ENCODE measurements at places on chromosomes 13 and 19. TPM values are rescaled to one million over a fixed set of nuclear protein-coding genes. Genes with fewer than 3 reads are reported as not detected.

The MUC16 gene
- not detected for total RNA-seq

The PSG2 gene
- total RNA-seq, result not detected

The KLK11 gene
- total RNA-seq, result not detected

The FBXO17 gene
- 12.2 TPM for total RNA-seq

The ADGRE2 gene
- total RNA-seq, result 0.10 TPM

The MFSD12 gene
- total RNA-seq, result 107 TPM

The IGFL3 gene
- not detected for total RNA-seq

The SHISA2 gene
- total RNA-seq, result 15.5 TPM

The GJA3 gene
- total RNA-seq, result 0.39 TPM

The KIR2DL3 gene
- not detected for total RNA-seq

The OR10H1 gene
- not detected for total RNA-seq

The USP12 gene
- total RNA-seq, result 30.9 TPM

The LENG9 gene
- 3.7 TPM for total RNA-seq

The KLK12 gene
- total RNA-seq, result not detected

The LYL1 gene
- 105 TPM for total RNA-seq

The MEIOSIN gene
- not detected for total RNA-seq

The PNMA8B gene
- total RNA-seq, result 0.29 TPM

The PCDH20 gene
- 0.10 TPM for total RNA-seq

The PEAK3 gene
- total RNA-seq, result not detected
